ENCODE measurements at places on chromosomes 3 and 15. TPM values are rescaled to one million over a fixed set of nuclear protein-coding genes. Genes with fewer than 3 reads are reported as not detected.
A peak's percentile ranks its signal among the peaks of the same experiment; 100 is the strongest.

UBA5 gene
- total RNA-seq = 85.0 TPM

DNA sequence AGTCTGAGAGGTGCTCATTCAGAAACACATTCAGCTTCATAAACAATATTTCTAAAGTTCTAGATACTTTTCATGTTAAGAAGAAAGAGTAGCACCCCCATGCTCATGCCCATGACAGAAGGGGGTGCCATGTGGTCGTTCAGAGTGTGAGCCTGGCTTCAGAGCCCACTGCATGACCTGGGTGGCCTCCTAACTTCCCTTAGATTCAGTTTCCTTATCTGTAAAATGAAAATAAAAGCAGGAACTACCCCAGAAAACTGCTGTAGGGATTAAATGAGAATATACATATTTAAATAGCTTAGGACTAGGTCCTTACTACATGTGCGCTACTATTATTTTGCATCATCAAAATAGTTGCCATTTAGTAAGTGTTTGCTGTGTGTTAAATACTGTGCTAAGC lies 69.2 kb downstream of the ABHD5 start:
- DNase-seq = no peak

GRCh38 chr3:56219894-56220805 lies 248.1 kb downstream of the ERC2 start:
- no peak for DNase-seq

GRCh38 chr3:53506110-53506762 lies 11.8 kb downstream of the CACNA1D start:
- no peak for DNase-seq

DUOXA2 gene
- total RNA-seq = not detected

DNA sequence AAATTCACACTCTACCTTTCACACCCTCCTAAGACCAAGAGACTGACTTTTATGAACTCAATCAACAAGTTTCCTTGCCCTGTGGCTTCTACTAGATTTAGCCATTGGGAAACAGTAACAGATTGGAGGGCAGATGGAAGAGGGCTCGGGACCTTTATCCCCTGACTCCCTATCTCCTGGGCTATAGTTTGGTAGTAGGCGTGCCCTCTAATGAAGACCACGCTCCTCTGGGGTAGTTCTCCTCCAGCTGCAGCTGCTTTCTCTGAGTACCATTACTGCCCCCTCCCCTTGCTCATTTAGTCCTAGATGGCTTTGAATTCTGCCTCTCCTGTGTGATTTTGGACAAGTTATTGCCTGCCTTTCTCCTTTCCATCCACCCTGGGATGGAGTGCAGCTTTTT lies 33.3 kb downstream of the FMN1 start:
- no peak for DNase-seq

GRCh38 chr15:32683906-32684584 lies 33.8 kb upstream of the GREM1 start:
- DNase-seq = peak; percentile 40

DNA sequence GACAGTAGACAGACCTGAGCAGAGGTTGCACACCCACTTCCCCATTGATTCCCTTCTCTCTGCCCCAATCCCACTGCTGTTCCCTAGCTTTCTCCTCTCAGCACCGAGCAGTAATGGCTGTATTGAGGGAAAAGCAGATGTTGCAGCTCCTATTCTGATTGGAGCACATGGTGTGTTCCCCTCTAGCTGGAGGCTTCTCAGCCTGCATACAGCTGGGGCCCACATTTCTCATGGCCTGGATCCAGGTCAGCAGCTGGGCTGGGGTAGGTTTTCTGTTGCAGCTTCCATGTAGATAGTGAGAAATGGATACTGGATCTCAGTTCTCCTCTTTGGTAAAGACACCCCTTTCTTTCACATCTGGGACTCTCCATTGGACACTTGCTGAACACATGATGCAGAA lies 50.1 kb downstream of the RYR3 start:
- no peak for DNase-seq

DNA sequence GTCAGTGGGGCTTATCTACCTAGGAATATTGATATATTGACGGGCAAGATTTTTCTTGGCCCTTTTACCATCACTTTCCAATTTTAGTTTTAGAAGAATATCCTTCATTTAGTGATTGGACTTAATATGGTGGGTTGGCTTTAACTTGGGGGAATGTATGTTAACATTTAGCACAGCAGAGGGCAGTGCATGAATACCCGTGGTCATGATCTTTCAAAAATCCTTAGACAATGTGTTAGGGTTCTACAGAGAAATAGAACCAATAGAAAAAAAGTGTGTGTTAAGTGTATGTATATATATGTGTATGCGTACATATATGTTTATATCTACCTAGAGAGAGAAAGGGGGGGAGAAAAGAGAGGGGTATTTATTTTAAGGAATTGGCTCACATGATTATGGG lies 36.9 kb downstream of the GPR171 start:
- no peak for DNase-seq

- DNase-seq = no peak
Observed at GRCh38 chr3:171044384-171044783, 17.9 kb upstream of the SLC2A2 start.

LZTFL1 gene
- 26.5 TPM for total RNA-seq

ECE2 gene
- total RNA-seq = 2.2 TPM

DNA sequence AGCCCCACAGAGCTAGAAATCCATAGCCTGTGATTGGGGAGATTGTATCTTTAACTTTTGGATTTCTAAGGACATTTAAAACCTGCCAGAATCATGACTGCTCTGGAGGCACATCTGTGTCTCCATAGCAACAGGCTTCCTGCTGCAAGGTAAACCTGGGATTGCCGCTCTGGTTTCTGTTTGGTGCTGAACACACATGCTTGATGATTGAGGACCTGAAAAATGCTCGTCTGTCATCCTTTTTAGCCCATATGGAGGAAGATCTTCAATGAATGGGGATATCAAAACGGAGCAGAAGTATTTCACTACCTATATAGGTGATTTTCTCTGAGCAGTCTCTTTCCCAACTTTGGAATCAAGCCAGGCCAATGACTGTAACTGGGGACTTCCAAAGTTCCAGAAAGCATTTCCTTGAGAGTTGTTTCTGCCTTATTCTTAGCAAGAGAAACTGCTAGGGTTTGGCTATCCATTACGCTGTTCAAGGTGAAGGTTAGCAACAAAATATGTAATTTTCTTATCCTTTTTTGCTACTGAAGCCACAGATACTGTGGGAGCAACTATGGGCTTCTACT lies 96.5 kb upstream of the TNIK start:
- DNase-seq = no peak

CTXN2 gene
- total RNA-seq = 0.16 TPM

DNA sequence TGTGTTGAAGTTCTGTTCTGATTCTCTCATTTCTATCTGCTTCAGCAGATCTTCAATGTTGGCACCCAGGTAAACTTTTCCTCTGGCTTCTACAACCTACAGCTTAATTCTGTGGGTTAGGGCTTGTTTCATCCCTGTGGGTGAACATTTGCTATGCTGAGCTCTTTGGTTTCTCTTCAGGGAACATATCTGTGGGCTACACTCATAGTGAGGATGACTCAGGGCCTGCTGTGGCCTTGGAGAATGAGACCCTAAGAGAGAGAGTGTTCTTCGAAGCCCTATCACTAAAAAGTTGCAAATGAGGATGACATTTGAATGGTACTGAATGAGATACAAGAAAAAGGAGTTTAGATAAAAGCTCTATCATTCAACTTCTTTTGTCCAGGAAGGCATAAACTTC lies 346.2 kb upstream of the CBLB start:
- DNase-seq = no peak

GRCh38 chr3:81105789-81106488 lies 655.5 kb downstream of the GBE1 start:
- no peak for DNase-seq

- DNase-seq = no peak
Observed at GRCh38 chr3:61894988-61895935, 333.9 kb downstream of the PTPRG start.

GRCh38 chr15:57708047-57708446 lies 1.5 kb downstream of the POLR2M start:
- DNase-seq = no peak

- peak; percentile 29 for DNase-seq
Observed at GRCh38 chr3:185397676-185398075, 34.7 kb downstream of the MAP3K13 start.

EIF4G1 gene
- total RNA-seq = 77.8 TPM

DNA sequence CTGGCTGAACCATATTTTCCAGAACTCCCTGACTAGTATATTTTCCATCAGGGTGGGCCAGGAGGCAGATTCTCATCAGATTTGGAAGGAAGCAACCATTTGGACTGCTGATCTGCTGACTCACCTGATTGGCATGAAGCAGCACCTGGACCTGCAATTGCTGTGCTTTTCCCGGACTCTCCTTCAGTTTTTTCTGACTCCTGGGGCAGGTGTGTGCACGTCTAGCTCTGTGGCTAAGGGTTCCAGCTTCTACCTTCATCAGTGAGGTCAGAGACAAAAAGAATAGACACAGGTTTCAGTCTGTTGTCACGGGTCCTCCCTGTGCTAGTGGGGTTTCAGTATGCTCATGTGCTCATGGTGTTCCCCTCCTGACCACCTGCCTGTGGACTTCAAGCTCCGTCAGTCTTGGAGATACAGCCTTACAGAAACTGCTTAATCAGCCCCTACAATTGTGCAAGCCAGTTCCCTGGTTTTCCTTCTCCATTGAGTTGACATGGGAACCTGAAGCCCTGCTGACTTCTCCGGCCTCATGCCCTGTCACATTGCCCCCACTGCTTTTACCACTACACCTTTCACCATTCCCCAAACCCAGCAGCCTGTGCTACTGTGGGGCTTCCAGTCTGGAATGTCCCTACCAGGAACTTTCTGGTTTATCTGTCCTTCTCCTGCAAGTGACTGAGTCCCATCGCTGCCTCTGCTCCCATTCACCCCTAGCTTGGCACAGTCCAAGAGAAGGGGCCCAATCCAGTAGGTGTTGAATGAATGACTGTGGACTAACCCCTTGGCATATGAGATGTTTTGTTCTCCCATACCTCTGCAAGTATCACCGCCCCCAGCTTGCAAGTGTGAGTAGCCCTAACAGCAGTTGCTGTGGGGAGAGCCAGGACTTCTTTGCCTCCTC lies 31.7 kb downstream of the HMCES start:
- no peak for DNase-seq

DNA sequence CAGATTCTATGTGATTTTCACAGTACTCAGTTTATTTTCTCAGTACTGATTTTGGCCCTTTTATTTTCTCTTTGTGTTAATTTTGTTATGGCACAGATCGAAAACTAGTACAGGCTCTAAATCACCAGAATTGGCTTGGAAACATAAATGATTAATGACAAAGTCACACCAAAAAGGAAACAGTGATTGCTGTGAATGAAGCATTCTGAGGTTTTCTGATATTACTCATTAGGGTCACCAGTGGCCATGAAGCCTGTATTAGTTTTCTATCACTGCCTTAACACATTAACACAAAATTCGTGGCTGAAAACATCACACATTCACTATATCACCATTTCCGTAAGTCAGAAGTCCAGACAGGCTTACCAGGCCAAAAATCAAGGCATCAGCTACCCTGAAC lies 343.0 kb upstream of the THRB start:
- DNase-seq = no peak
